ENCODE measurements at places on chromosomes 2 and 18.
A peak's percentile ranks its signal among the peaks of the same experiment; 100 is the strongest.

GRCh38 chr2:204255071-204255470 is 290.2 kb upstream of the PARD3B start:
- no peak for DNase-seq

DNA sequence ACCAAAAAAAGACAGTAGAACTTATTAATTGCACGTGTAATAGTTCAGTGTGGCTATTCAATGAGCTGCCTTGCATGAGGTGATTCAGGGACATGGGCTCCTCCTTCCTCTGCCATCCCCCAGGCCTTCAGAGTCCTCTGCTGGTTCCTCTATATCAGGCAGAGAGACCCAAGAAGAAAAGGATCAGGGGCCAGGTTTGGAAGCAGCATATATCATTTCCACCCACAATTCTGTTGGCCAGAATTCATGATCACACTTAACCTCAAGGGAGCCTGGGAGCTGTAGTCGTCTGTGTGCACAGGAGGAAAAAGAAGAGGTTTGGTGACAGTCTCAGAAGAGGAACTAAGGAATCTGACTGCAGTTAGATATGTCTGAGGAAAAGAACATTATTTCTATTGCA is 114.0 kb upstream of the GLS start:
- no peak for DNase-seq

GRCh38 chr18:29874519-29875098 is 1167.9 kb downstream of the DSC3 start:
- DNase-seq, result peak; percentile 38

- DNase-seq, result peak; percentile 43
Measured at GRCh38 chr2:127386764-127387654, 766 bp downstream of the MAP3K2 start.

DNA sequence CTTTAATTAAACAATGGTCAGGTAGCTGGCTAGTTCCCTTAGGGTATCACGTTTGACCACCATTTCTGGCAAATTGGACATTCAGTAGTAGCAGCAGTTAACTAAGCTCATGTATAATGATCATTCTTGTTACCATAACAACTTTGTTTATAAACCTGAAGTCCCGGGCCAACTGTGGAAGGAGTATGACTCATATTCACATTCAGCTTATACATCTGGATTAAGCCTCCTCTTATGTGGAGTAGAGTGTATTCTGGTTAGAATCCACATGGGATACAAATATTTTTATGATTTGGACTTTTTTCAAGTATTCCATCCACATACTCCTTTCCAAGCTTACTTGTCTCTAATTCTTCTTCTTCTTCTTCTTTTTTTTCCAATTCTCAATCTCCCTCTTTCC is 70.3 kb upstream of the ZSWIM2 start:
- no peak for DNase-seq

DNA sequence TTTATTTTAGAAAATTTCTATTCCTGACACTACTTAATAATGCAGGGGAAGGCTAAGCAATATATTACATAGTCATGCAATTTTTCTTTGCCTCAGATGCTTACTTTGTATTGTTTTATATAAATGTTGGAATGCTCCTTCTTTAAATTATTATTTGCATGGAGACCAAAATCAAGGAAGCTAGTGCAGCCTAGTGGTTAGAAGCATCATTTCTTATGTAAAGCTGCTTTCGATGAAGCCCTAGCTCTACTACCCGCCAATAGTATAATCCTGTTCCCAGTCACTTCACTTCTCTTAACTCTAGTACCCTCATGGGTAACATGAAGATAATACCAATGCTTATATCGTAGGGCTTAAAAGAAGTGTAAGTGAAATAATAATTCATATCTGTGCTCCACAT is 198.9 kb downstream of the LRATD1 start:
- DNase-seq, result no peak

- DNase-seq, result no peak
Measured at GRCh38 chr2:4101936-4102335, 398.6 kb downstream of the DCDC2C start.

- DNase-seq, result no peak
Measured at GRCh38 chr2:69836316-69836715, 6.9 kb downstream of the GMCL1 start.

DNA sequence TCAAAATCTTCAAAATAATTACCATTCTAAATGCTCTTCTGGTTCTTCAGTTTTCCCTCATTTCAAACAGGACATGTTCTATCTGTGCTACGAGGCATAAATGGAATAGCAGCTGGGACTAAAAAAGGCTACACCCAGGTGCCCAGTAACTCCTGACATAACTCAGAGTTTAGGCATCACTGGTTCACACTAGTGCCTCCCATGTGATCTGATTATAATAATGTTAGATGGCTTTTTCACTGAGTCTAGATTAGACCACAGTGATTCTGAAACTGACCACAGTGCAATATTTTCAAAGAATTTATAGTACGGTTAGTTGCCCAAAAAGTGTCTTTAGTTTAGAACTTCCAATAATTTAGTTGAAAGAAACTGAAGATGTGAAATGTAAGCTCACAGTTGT is 123.3 kb downstream of the CCBE1 start:
- no peak for DNase-seq

DNA sequence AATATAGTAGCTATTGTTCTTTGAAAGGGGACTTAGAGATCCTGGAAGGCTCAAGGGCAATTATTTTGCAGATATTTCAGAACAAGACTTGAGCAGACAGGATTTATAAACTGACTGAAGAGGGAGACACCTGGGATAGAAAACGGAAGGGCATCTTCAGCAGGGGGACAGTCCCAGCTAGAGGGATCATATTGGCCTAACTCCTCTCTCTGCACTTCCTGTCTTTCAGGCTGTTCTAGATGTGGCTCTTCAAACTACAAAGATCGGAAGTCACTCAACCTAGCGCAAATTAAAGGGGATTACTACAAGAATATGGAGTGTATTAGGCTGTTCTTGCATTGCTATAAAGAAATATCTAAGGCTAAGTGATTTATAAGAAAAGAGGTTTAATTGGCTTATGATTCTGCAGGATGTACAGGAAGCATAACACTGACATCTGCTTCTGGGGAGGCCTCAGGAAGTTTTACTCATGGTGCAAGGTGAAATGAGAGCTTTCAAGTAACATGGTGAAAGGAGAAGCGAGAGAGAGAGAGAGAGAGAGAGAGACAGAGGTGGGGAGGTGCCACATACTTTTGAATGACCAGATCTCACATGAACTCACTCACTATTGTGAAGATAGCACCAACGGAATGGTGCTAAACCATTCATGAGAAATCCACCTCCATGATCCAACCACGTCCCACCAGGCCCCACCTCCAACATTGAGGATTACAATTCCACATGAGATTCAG is 5.3 kb upstream of the CTIF start:
- no peak for DNase-seq

GRCh38 chr2:26469092-26469710 is 8.7 kb downstream of the OTOF start:
- no peak for DNase-seq

GRCh38 chr2:66173645-66174044 is 261.3 kb upstream of the MEIS1 start:
- DNase-seq, result no peak

GRCh38 chr2:240257940-240258580 is 117.6 kb upstream of the OTOS start:
- DNase-seq, result no peak

- DNase-seq, result no peak
Measured at GRCh38 chr2:225156853-225157451, 114.7 kb upstream of the DOCK10 start.

GRCh38 chr2:233312874-233313273 is 5.3 kb downstream of the SAG start:
- DNase-seq, result no peak

GRCh38 chr2:112480530-112481049 is 1.4 kb upstream of the TTL start:
- DNase-seq, result no peak

DNA sequence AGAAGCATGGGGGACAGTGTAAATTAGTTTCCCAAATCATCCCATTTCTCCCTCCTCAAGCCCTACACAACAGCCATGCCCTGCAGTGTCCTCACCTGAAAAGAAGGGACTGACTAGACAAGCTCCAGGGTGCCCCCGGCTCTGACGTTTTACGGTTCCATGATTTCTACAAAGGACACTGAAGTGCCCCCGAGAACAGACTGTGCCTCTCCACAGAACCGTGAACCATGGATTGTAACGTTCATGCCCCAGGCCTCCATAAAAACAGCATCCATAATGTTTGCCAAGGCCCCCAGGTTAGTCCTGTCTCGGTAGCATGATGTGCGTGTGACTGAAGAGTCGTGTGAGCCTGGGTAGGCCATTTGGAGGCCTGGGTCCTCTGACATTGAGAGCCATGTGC is 7.0 kb upstream of the ACOXL start:
- no peak for DNase-seq

- DNase-seq, result no peak
Measured at GRCh38 chr2:107811411-107811810, 15.3 kb upstream of the RGPD4 start.

- no peak for DNase-seq
Measured at GRCh38 chr18:293536-293935, 25.7 kb upstream of the THOC1 start.

DNA sequence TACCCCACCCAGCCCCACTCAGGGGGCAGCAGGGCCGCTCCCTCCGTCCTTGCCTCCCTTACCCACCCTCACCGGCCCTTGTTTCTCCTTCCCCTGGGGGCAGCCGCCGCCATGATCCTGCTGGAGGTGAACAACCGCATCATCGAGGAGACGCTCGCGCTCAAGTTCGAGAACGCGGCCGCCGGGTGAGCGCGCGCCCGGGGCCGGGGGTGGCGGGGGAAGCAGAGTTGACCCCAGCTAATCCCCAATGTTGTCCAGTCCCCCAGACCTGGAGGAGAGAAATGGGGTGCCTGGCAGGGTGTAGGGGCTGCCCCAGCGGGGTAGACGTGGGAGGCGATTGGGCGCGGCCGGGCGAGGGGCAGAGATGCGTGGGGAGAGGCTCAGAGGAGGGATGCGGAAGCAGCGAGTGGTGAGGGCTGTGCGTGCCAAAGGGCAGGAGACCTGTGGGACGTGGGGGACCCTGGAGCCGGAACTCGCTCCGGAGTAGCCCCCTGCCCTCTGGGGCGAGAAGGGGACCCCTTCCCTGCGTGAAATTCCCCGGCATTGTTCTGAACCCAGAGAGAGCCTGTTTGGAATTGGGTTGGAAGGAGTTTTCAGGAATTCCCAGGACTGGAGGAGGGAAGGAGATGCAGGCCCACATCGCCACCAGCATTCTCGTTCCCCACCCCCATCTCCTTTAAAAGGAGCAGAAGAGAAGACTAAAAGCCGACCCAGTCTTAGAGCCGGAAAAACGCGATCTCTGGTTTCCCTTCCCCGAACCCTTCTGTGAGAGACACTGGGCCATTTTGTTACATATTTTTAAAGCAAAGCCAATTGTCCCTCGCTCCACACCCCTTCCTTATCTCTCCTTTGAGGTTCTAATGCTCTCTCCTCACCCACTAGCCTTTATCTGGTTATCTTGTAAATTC is 625 bp downstream of the ARPC2 start:
- DNase-seq, result no peak

GRCh38 chr2:187988348-187988747 is 303.3 kb upstream of the GULP1 start:
- DNase-seq, result no peak

DNA sequence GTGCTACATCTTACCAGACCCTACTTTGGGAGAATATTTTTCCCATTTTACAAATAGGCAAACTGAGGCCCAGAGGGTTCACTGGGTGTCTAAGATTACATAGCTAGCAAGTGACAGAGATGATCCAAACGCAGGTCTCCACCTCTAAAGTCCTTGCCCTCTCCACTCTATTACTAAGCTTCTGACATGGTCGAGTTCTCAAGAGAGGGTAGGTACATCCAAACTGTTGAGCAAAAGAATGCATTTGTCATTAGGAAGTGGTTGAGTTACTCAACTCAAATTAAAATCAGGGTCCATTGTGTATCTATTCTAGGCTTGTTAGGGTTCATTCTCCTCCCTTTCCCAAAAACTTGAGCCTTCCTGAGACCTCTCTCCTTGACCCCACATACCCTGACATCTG is 680.6 kb upstream of the FANCL start:
- no peak for DNase-seq

DNA sequence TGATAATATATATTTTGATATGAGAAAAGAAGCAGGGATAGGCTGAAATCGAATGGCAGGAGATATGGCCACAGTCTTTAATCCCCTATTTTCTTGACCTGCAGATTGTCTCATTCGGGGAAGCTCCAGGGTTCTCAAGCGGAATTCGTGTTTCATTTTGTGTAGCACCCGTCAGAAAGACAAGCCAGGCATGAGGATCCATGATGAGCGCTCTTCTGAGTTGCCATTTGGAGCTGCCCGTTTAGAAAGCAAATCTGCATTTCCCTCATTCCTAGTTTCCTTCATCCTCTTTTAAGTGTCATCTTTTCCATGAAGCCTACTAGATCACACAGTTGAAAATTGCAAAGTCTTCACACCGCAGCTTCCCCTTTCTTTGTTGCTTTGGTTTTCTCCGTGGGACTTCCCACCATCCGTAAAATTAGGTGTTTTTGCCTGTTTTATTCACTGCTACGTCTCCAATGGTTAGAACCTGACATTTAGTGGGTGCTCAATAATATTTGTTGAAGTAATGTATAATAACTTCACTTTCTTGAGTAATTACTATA is 16.9 kb downstream of the HNMT start:
- no peak for DNase-seq

GRCh38 chr2:173195100-173195499 is 119.5 kb downstream of the MAP3K20 start:
- DNase-seq, result no peak

- DNase-seq, result no peak
Measured at GRCh38 chr2:37982847-37983246, 57.8 kb downstream of the RMDN2 start.

DNA sequence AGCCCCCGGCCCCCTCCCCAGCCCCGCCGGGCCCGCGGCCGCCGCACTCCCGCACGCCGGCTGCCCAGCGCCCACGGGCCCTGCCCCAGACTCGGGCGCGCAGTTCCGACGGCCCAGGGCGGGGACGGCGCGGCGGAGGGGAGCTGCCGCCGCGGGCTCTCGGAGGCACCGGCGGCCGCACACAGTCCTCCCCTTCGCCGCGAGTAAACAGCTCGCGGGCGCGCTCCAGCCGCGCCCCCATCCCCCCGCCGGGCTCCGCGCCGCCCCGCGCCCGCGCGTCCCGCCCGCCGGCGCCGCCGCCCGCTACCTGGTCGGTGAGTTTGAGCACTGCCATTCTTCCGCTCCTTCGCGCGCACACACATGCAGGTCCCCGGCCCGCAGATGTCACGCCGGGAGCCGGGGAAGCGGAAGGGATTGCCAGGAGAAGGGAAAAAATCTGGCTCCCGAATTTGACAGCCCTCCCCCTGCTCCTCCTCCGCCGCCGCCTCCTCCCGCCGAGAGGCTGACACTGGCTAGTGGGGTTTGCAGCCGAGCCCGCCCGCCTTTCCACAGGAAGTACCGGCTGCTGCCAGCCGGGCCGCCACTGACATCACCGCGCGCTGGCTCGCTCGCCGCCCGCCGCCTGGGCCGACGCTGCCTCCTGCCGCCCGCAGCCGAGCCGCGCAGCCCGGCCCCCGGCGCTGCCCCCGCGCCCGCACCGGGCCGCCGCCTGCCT is at the start of gene ANKRD44:
ANKRD44 (minus strand) TSS at position 510 of the 715 bp plus-strand sequence; CDS start at position 334, 176 bp downstream.
- DNase-seq, result peak; percentile 40

DNA sequence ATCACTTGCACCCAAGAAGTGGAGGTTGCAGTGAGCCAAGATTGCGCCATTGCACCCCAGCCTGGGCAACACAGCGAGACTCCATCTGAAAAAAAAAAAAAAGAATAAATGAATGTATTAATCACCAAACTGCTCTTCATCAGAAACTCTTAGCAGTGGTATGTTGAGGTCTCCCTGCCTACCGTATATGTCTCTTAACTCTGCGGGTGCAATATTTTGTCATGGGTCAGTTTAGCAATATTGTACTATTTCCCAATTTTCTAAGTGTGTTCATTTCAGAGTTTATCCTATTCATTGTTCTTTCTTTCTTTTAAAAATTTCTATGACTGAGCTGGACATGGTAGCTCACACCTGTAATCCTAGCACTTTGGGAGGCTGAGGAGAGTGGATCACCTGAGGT is 37.9 kb upstream of the MAP4K3 start:
- no peak for DNase-seq

Measured in NCI-H1048 (cell line).